ENCODE measurements at places on chromosomes 2 and 18.

DNA sequence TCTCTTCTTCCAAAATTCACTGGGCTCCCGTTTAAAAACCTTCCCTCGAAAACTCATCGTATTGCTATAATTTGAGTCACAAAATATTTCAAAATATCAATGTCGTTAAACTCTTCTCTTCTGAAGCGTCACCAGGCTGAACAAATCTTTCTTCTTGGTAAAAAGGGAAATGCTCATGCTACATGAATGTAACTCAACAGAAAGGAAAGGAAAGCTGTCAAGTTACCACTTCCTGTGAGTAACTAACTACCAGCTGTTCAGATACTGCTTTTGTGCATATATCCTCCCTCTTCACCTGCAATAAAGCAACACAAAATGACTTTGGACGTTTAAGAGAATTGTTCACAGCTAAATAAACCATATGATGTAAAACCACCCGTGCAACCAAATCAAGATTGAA, 95.4 kb downstream of the DOCK10 start:
- DNase-seq = no peak

DNA sequence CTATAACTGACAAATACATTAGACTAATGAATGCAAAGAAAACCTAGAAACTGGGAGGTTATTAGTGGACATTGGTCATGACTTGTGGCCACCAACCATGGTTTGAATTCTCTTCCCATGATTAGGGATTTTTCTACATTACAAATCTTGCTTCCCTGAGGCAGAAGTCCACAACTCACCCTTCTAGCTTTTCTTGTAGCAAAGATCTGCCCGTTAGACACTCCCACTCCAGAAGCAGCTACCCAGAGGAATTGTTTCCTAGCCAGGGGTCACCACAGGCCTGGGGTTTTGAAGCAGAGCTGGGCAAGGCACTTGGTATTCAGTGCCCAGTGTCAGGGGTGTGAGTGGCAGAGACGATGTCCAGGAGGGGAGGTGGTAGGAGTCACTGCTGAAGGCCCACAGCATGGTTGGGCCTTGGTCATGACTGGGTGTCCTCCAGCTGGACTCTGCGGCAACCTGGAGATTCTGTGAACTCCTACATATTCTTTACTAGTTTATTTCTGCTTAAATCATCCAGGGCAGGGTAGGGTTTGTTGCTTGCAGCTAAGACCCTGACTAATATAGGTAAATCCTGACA, 54.9 kb downstream of the ACTR2 start:
- no peak for DNase-seq

DNA sequence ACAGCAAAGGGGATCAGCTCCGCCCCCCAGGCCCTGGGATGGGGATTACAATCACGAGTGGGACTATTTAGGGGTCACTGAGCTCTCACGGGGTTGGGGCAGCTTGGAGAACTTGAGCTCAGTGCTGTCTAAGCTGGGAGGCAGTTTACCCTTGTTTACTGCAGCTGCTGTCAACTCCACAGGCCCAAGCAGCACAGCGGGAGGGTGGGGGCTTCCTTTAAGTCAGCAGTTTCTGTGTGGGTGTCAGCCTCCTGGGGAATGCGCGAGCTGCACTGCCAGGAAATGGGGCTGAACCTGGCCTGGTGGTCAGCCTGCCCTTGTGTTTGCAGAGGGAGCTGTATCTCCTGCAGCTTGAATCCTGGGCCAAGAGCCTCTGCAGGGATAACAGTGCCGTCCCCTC, 29.8 kb downstream of the TOGARAM2 start:
- DNase-seq = no peak

DNA sequence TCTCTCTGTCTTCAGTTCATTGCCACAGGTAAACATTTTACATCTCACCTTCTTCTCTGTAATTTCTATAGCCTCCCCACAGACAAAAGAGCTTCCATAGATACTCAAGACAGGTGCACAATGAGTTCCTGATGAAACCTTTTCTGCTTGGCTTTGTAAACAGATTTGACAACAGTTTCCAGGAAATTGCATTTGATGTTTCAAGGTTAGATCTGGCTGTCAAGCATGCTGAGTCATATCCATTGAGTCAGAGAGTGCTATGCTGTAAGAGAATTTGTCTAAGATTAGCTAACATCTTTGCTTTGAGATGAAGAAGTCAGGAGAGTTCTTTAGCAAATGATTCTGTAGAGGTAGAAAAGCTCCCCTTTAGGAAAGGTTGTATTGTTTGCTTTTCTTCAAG, 40.6 kb upstream of the MAP2 start:
- DNase-seq = peak; percentile 22
